ENCODE measurements at places on chromosomes 13 and 19.

GRCh38 chr13:99055281-99055680, 77.4 kb upstream of the DOCK9 start:
- DNase-seq = no peak

DNA sequence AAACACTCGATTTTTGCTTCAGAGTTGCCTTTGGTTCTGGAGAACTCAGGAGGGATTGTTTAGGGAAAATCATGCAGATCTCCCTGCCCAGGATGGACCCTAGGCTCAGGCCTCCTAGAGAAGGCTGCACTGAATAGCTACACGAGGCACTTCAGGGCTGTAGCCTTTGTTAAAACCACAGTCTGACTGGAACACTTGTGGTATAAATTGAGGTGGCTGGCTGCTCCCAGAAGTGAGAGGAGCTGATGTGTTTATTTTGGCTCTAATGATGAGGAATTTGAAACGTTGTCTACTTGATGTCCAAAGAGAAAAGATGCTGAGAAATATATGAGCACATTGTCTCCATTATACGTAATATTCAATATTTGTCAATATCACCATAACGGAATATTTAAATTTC, 762.1 kb upstream of the ARGLU1 start:
- DNase-seq = no peak

DNA sequence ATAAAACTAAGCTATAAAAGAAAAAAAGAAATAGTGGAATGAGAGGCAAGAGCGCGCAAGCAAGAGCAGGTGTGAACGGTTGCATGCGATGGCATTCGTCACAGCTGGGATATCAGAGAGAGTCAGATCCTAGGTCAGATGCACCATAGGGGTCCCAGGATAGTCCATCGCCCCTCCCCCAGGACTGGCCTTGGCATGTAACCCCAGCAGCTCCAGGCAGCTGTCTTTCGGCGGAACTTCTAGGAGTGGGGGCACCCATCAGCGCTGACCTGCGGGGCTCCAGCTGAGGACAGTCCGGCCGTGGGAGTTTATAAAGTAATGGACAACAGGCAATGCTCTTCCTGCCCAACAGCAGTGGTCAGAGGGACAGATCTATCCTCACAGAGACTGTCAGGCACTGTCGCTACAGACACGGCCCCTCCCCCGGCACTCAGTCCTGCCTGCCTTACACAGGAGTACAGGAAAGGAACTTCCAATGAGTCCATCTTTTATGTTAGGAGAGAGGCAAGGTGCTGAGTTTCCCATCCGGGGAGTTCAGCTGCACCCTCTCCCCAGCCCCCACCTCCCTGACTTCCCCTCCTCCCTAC, 1.4 kb downstream of the SIAH3 start:
- DNase-seq = no peak

DNA sequence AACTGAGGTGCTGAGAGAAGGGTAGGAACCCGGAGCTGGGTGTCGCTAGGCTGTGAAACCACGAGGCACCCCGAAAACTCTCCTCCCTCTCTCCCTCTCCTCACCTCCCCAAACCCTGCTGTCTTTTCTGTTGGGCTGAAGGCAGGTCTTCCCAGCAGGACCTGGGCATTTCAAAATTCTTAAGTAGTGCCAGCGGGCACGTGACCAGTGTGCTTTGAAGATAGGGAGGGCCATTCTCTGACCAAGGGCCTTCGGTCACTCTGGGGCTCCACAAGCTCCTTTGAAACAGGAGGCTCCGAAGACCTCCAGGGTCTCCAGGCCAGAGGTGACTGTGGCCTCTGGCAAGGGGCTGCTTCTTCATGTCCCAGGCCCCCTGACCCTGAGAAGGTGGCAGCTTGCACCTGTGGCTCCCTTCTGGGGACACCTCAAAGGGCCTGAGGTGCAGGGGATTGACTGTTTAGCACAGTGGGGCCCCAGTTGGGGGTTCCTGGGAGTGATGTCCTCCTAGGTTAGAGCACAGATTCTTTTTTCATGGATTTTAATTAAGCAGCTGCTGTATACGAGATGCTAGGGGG, 48.3 kb downstream of the DNM2 start:
- DNase-seq = no peak

DNA sequence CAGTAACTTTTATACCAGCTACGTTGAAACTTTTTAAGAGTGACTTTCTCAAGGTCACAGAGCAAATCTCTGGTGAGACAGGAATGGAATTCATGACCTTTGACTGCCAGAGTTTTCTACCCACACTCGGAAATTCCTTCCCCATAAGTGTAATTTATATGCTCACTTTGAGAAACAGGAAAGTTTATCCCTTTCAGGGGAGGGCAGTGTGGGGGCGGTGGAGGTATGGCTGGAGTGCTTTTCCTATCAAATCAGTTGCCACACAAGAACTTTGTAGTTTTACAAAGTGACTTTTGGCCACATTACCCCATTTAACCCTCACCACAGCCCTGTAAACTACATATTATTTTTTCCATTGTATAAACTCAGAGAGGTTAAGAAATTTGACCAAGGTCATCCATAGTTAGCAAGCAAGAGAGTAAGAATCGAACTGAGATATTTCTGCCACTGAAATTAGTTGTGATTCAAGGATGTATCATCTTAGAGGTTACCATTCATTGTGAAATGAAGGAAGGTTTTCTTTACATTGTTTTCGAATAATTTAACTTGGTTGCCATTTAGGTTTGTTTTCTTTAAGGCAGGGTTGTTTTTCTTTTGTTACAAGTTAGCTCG, 5.9 kb downstream of the KLF12 start:
- DNase-seq = no peak

DNA sequence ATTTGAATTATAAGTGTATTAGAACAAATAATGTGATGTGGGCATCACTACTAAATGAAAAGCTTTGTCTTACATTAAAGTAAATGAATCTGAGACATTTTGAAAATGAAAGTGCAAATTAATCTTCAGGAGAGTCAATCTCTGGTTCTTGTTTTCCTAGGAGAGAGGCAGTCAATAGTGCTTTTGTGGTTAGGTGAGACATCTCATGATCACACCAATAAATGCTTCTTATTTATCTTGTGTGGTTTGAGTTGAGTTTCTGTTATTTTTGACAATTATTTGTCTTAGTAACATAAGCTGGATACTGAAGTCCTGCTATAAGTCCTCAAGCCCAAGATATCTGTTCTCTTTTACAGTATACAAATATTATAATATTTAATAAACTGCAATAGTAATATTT, 1378.0 kb upstream of the PCDH9 start:
- DNase-seq = no peak

- no peak for DNase-seq
Observed at GRCh38 chr13:47816831-47817230, 184.2 kb downstream of the SUCLA2 start.

- no peak for DNase-seq
Observed at GRCh38 chr19:54576411-54576976, 2.9 kb downstream of the LILRA2 start.

- DNase-seq = no peak
Observed at GRCh38 chr19:49017666-49018351, 918 bp upstream of the LHB start.

DNA sequence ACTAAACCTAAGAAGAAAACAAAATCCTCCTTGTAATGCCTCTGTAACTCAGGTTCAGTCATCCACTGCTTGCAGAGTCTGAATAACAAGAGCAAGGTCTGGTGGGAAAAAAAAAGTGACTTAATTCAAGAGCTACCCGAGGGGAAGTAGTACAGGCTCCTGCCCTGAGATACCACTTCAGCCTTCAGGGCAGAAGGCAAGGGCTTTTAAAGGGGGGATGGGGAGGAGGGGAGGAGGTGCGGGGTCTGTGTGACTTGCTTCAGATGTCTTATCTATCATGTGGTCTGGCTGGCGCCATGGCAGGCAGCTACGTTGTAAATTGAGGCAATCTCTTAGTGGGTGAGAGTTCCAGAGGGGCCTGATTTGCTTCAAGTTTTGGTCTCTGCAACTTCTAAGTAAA, 66.7 kb downstream of the LRRC63 start:
- DNase-seq = no peak

- no peak for DNase-seq
Observed at GRCh38 chr13:114227528-114227927, 7.2 kb upstream of the CDC16 start.

GRCh38 chr19:47518139-47518538, 3.3 kb upstream of the NAPA start:
- no peak for DNase-seq

- DNase-seq = no peak
Observed at GRCh38 chr19:55358493-55358892, 4.0 kb upstream of the COX6B2 start.

GRCh38 chr13:80259159-80259558, 81.8 kb downstream of the SPRY2 start:
- DNase-seq = no peak

DNA sequence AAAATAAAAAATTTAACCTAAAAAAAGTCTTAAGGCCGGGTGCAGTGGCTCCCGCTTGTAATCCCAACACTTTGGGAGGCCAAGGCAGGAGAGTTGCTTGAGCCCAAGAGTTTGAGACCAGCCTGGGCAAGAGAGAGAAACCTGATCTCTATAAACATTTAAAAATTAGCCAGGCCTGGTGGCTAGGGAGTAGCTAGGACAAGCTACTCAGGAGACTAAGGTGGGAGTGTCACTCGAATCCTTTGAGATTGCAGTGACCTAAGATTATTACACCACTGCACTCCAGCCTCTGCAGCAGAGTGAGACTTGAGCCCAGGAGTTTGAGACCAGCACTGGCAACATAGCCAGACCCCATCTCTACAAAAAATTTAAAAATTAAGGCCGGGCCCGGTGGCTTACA, 1.1 kb downstream of the CCDC97 start:
- DNase-seq = no peak

GRCh38 chr19:1734321-1734966, 18.9 kb upstream of the ONECUT3 start:
- no peak for DNase-seq

GRCh38 chr19:29842471-29843179, 30.8 kb downstream of the CCNE1 start:
- DNase-seq = no peak

- peak; percentile 88 for DNase-seq
Observed at GRCh38 chr19:11558881-11559828, at the start of gene ELOF1. Gene ELOF1 (minus strand): TSS chr19:11559230. CDS start chr19:11554347, 4,883 bp downstream.

GRCh38 chr13:24282256-24282655, 27.1 kb upstream of the C1QTNF9 start:
- no peak for DNase-seq

DNA sequence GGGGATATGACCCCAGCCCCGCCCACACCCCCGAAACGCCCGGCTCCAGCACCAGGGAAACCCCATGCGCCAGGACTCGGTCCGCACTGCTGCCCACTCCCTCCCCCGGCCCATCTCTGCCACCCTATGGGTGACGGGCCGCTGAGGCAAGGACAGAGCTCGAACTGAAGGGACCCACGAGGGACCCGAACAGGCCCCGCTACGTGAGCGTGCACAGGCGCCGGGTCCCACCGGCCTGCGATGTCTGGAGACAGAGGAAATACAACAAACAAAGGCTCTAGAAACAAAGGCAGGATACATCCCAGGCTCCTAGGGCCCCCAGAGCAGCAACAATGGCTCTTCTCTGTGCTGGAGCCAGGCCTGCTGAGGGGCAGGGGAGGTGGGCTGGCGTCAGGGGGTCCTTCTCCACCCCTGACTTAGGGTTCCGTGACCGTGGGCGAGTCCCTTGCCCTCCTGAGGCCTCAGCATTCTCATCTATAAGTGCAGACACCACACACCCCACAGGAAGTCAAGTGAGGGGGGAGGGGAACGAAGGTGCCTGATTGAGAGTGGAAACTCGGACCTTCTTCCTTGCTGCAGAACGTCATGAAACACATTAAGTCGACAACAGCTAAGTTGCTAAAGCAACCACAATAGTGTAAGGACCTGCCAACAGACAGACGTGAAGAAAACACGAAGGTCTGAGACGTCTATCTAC, 3.1 kb downstream of the ABHD17A start:
- no peak for DNase-seq

DNA sequence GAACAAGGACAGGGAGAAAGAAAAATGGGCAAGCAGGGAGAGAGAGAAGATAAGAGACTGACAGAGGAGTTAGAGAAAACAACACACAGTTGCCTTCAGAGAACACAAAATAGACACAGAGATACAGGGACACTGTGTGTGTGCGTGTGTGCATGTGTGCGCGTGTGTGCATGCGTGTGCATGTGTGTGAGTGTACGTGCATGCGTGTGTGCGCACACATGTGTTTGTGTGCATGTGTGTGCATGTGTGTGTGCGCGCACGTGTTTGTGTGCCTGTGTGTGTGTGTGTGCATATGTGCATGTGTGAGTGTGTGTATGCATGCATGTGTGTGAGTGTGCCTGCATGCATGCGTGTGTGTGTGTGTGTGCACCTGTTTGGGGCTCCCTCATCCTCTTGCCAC, 5.9 kb upstream of the PLAUR start:
- no peak for DNase-seq

- no peak for DNase-seq
Observed at GRCh38 chr19:14061081-14061749, 661 bp downstream of the PALM3 start.

GRCh38 chr13:20303636-20304035, 71.5 kb upstream of the GJB6 start:
- peak; percentile 49 for DNase-seq

- no peak for DNase-seq
Observed at GRCh38 chr13:112443995-112444311, 67.8 kb downstream of the SPACA7 start.

- DNase-seq = no peak
Observed at GRCh38 chr19:10270180-10270615, 722 bp upstream of the ICAM1 start.

DNA sequence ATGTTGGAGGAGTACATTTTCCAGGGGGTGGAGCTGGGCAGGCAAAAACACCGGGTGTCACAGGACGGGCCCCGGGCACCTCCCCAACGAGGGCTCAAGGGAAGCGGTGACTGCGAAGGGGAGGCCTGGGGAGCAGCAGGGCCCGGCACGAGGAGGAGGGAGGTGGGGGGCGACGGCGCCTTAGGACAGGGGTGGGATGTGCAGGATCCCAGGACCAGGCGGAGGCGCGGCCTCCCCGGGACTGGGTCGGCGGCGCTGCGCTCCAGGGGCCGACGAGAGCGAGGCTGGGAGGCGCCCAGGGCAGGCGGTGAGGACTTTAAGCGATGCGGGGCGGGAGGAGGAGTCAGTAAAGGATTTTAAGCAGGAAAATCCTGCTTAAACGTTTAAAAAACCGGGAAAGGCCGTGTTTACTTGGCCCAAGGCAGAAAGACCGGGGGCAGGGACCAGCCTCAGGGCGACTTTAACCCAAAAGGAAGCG, 427 bp downstream of the ZNF160 start:
- DNase-seq = no peak

DNA sequence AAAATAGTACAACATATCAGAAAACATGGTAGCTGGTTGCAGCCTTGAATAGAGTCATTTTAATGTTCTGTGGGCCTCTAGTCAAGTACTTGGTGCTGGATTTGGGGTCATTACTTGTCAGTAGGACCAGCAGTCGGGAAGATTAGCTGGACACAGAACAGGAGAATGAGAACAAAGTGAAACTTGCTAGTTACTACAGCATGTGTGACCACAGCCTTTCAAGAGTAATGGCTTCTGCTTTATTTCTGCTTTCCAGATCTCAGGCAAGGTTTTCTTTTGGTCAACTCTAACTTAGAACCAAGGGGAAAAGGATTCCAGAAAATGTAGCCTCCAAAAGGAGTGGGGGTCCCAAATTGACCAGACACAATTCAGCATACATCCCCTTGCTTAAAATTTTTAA, 17.1 kb upstream of the VWA8 start:
- no peak for DNase-seq

Measured in AG09309 (cell line).